ENCODE measurements at places on chromosomes 6 and 20. TPM values are rescaled to one million over a fixed set of nuclear protein-coding genes. Genes with fewer than 3 reads are reported as not detected.

GRCh38 chr20:45060294-45060693 lies 40.6 kb downstream of the KCNS1 start:
- H3K27me3 ChIP-seq = no peaks in the 10 kb centered on the region
- H3K4me3 ChIP-seq = no peak overlapping the region
- H3K27ac ChIP-seq = no peak overlapping the region
- H3K4me1 ChIP-seq = peaks cover 29% of the 10 kb centered on the region
- H3K36me3 ChIP-seq = peaks cover 24% of the 10 kb centered on the region

Gene CD109
- not detected for polyA plus RNA-seq

- no peak for DNase-seq
- H3K27me3 ChIP-seq = no peaks in the 10 kb centered on the region
- no peaks in the 10 kb centered on the region for H3K36me3 ChIP-seq
- no peak overlapping the region for H3K27ac ChIP-seq
- no peak overlapping the region for H3K4me3 ChIP-seq
Observed at GRCh38 chr6:105174512-105174911, 5.3 kb downstream of the POPDC3 start.

DNA sequence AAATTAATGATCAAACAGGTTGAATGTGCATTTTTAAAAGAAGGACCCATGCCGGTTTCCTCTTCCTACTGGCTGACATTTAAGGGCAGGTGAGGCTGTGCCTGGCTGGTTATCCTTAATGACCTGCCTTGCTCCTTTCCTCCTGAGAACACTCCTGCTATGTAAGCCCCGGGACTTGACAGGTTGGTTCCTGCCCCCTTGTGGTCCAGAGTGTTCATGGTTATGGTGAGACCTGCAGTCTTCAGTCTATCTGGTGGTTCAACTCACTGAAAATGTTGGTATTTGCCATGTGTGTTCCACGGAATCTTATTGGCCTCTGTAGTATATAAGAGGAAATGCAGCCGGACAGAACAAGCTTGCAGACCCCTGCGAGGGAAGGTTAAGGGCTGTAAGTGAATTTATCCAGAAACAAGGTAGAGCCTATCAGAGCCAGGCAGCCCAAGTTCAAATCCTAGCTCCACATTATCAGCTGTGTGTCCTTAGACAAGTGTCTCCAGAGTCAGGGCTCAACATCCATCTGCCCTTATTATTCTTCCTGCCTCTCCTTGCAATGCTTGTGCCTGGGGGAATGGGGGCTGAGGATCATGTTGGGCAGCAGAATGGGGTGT lies 5.2 kb upstream of the BPIFA3 start:
- H3K27ac ChIP-seq = no peak overlapping the region
- no peaks in the 10 kb centered on the region for H3K4me1 ChIP-seq
- H3K36me3 ChIP-seq = no peaks in the 10 kb centered on the region
- DNase-seq = no peak

Gene SLC22A1
- polyA plus RNA-seq = 0.13 TPM

- H3K4me3 ChIP-seq = no peak overlapping the region
- no peaks in the 10 kb centered on the region for H3K27me3 ChIP-seq
- H3K36me3 ChIP-seq = peaks cover 15% of the 10 kb centered on the region
- peaks cover 22% of the 10 kb centered on the region for H3K4me1 ChIP-seq
- no peak overlapping the region for H3K27ac ChIP-seq
Observed at GRCh38 chr6:154164397-154164796, 125.4 kb downstream of the OPRM1 start.

Gene BCAS4
- 29.3 TPM for polyA plus RNA-seq

DNA sequence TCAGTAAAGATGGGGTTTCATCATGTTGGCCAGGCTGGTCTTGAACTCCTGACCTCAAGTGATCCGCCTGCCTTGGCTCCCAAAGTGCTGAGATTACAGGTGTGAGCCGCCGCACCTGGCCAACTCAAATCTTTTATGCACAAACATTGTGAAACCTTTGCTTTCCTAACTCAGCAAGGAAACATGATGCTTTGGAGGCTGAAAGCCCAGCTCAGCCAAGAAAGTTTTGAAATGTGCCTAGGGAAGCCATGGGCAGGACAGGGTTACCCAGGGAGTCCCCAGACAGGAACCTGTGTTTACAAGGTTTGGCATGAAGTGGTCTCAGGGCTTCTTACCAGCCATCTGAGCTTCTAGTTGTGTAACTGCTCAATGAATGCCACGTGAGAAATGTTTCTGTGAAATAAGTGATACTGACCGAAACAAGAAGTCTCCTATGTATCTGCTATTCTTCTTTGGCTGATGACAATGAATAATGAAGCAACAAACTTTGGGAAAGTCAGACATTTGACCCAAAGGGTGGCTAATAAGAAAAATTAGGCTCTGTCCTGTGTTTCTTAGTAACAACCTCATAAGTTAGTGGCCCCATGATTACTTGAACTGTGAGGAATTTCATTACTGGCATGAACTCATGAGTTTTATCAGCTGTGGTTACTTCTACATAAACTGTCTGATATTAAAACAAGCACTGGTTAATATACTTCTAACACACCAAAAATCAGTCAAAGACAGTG lies 163.5 kb downstream of the KIF6 start:
- H3K27ac ChIP-seq = no peak overlapping the region
- no peaks in the 10 kb centered on the region for H3K27me3 ChIP-seq
- H3K4me3 ChIP-seq = no peak overlapping the region
- H3K36me3 ChIP-seq = no peaks in the 10 kb centered on the region
- no peaks in the 10 kb centered on the region for H3K4me1 ChIP-seq
- no peak for DNase-seq

GRCh38 chr6:141667580-141668309 lies 465.0 kb upstream of the GJE1 start:
- H3K4me1 ChIP-seq = no peaks in the 10 kb centered on the region
- DNase-seq = no peak
- H3K27ac ChIP-seq = no peak overlapping the region

DNA sequence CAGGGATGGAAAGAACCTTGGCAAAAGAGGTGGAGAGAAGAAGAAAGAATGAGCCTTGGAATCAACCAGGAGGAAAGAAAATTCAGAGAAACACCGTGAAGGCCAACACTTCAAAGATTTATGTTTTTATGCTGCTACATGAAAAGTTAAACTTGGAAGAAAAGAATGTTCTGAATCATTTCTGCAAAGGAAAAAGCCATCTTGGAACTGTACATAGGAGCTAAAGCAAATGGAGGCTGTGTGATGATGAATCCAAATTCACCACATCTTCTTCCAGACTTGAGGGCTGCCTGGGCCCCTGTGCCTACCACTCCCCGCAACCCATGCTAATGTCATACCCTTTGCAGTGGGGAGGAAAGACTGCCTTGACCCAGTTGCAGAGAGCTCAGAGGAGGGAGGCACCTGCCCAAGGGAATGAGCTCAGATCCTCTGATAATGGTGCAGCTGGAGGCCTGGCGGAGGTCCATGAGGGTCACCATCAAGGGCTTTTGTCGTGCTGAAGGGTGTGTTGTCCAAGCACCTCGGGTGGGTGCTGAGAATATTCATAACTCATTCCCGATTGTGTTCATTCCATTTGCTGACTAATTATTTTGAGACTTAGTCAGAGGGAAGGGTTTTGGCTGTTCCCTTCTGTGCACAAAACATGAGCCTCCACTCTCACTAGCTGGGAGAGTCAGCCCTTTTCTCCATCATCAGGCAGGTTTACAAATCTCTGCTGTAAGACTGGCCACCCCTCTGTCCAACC lies 245.8 kb upstream of the JAG1 start:
- no peak overlapping the region for H3K27ac ChIP-seq
- H3K4me3 ChIP-seq = no peak overlapping the region
- DNase-seq = no peak
- H3K4me1 ChIP-seq = no peaks in the 10 kb centered on the region

- H3K4me3 ChIP-seq = no peak overlapping the region
- no peaks in the 10 kb centered on the region for H3K27me3 ChIP-seq
- H3K36me3 ChIP-seq = no peaks in the 10 kb centered on the region
- H3K4me1 ChIP-seq = no peaks in the 10 kb centered on the region
Observed at GRCh38 chr20:39479196-39479810, 517.2 kb downstream of the DHX35 start.

Gene SLA2
- 15.0 TPM for polyA plus RNA-seq

GRCh38 chr6:38032797-38033196 lies 213.3 kb downstream of the ZFAND3 start:
- DNase-seq = no peak
- no peaks in the 10 kb centered on the region for H3K36me3 ChIP-seq
- H3K27me3 ChIP-seq = no peaks in the 10 kb centered on the region
- H3K27ac ChIP-seq = no peak overlapping the region

Gene HLA-F
- polyA plus RNA-seq = 500 TPM
